ENCODE measurements at places on chromosomes 1 and 21.

DNA sequence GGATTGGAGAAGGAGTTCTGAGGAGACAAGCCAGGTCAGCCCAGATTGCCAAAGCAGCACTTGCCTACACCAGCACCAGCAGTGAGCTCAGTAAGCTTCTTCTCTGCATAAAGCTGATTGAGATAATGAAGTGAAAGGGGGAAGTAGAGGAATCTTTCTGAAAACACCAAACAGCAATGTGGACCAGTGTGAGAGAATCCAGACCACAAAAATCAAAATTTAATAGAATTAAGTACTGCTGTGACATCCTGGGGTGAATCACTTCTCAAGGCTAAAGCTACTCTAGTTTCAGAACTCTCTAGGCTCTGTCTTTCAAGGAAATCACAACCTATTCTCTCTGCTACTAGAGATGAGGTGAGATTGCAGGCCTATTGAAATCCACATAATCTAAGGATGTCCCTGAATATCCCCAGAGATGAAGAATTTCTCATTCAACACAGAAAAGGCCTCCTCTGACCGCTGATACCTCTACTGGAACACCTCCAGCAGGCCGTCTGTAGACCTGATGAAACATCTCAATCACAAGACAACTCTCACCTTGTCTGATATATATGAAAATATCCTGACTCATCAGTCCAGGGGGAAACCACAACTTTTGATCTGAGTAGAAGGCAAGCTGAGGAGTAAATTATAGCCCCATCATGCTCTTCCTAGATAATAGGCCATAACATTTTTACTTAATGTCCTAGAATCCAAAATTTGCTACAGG is at the start of gene FCRL4:
TSS of gene FCRL4 (minus strand) at position 127 of the 709 bp plus-strand sequence. CDS start 141 bp downstream, outside the sequence.
- no peak for DNase-seq

- no peak for DNase-seq
Observed at GRCh38 chr1:63524201-63524600, 876 bp downstream of the EFCAB7 start.

GRCh38 chr1:147640553-147641165 is 29.7 kb downstream of the ACP6 start:
- peak; percentile 26 for DNase-seq

- peak; percentile 65 for DNase-seq
Observed at GRCh38 chr1:83901547-83902155, 97.3 kb downstream of the TTLL7 start.

GRCh38 chr1:184743062-184743756 is 11.4 kb downstream of the EDEM3 start:
- DNase-seq, result no peak

GRCh38 chr1:85884372-85885035 is 176.3 kb upstream of the ZNHIT6 start:
- no peak for DNase-seq

DNA sequence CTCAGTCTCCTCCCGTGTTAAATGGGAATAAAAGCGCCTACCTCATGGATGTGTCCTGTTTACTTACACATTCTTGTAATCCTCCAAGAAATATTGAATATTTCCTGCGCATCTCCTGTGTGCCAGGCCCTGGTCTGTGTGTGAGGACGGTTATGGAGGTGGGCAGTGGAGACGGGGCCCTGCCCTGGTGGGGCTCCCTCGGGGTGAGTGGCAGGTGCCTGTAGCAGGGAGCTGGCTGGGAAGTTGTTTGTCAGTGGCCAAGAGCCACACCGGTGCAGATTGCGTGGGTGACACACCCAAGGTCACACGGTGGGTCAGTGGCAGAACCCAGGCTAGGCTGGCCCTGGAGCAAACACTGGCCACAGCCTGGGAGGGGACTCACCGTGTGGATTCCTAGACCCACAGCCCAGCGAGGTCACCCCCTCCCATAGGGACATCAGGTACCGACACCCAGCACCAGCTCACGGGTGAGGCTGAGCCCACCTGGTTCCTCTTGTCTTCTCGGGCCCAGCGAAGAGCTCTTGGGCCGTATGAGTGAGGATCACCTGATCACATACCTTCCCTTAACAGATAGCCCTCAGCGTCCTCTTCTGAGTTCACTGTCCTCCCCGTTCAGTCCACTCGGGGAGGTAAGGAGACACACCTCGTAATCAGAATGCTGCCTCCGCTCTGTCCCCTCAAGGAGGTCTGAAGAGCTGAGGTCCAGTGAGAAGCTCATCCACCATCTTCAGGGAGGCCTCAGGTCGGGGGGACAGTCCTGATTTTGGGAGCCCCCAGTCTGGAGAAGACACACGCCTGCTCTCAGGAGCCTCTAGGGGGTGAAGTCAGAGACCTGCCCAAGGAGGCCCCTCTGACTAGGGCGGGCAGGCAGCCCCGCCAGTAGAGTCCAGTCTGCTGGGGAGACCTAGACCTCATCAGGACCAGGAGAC is 349.6 kb downstream of the MATN1 start:
- no peak for DNase-seq
